NCI-H524 treated with DMSO at 0.1 percent for 48 hours (cell line): ENCODE measurements at places on chromosomes 11 and 22.

GRCh38 chr11:68942751-68943271 lies 38.0 kb downstream of the MRGPRD start:
- no peak for DNase-seq

GRCh38 chr11:27688076-27688475 lies 12.2 kb downstream of the BDNF start:
- no peak for DNase-seq

- DNase-seq: no peak
Measured at GRCh38 chr11:26859416-26859815, 134.5 kb upstream of the FIBIN start.

DNA sequence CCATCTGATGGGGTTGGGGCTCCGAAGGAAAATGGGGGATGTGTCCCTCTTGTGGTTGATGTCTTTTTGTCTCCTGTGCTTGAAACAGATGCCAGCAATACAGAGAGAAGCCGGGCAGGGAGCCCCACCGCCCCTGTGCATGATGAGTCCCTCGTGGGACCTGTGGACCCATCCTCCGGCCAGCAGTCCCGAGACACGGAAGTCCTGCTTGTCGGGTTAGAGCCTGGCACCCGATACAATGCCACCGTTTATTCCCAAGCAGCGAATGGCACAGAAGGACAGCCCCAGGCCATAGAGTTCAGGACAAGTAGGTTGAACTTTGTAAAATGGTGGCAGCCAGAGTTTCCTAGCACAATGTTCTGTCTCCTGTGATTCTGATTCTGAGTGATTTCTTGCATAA lies 91.7 kb upstream of the OR4B1 start:
- DNase-seq: no peak

DNA sequence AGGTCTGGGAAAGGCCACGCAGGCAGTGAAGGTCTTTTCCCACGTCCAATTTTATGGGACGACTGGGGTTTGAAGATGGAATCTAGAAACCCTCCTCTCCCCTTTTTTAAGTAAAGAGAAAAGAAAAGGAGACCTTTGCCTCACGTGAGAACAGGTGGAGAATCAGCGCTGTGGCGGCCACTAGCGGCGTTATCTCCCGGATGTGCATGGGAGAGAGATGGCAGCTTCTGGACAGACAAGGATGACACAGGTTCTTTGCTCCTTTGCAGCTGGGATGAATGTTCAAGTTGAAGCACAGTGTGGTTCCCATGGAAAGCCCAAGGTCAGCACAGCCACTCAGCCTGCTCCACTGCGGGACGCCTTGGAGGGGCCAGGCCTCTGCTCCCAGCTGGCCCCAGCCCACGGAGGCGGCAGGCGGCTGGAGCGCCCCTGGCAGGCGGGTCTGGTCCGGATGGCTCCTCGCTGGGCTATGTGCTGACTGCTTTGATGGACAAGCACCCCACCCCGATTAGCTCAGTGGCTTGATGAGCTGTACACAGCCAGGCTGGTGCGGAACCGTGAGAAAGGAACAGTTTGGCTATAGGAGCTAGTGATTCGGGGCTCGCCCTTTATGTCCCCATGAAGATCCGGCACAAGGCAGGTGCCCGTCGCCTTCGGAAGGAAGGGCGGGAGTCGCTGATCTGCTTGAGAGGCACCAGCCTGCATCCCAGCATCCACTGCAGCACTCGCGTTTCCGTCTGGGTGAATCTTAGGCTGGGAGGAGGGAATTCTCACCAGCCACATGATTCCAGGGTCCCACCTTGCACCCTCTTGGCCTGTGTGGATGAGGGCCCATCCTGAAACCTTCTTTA lies 14.5 kb upstream of the BID start:
- DNase-seq: no peak

- DNase-seq: no peak
Measured at GRCh38 chr11:103465555-103466140, 356.4 kb downstream of the DYNC2H1 start.

GRCh38 chr11:128616161-128616560 lies 28.8 kb upstream of the ETS1 start:
- DNase-seq: no peak

- no peak for DNase-seq
Measured at GRCh38 chr22:31332010-31332409, 14.1 kb downstream of the PATZ1 start.

GRCh38 chr22:25837288-25837900 lies 95.4 kb downstream of the MYO18B start:
- DNase-seq: no peak
